Thoracic aorta (tissue), 2 donors: ENCODE measurements at places on chromosomes 1 and 21. TPM values are rescaled to one million over a fixed set of nuclear protein-coding genes. Genes with fewer than 3 reads are reported as not detected.
A peak's percentile ranks its signal among the peaks of the same experiment; 100 is the strongest.

- DNase-seq, result no peak
These were observed 216.9 kb downstream of the NUF2 start for GRCh38 chr1:163538667-163539066.

- DNase-seq, result no peak
These were observed 55.2 kb downstream of the PUM1 start for GRCh38 chr1:31010086-31010989.

GRCh38 chr1:116777831-116778830, 23.9 kb downstream of the CD2 start:
- DNase-seq, result no peak

DNA sequence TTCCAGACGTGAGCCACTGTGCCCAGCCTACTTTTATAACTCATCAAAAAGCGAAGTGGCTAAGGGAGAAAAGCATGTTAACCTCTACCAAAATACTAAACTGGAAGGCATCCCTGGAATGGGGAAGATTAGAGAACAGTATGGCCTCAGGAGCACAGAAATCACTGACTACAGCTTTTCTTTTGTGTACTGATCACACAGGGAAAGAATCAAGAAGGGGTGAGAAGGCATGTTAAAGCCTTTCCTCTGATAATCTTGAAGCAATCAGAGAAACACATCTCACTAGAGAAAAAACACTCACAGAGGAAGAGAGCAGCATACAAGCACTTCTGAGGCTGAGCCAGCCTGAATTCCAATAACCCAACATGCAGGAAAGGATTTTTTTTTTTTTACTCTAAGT, 10.7 kb downstream of the PCAT6 start:
- DNase-seq, result no peak

GRCh38 chr1:209648931-209649776, 3.1 kb downstream of the LAMB3 start:
- DNase-seq, result no peak

- DNase-seq, result no peak
These were observed 379.8 kb downstream of the SIPA1L2 start for GRCh38 chr1:232249861-232250777.

GRCh38 chr1:43147625-43148327, 24.3 kb downstream of the EBNA1BP2 start:
- DNase-seq, result peak; percentile 4

GRCh38 chr1:2594001-2594640, 7.5 kb downstream of the PRXL2B start:
- no peak for DNase-seq

GRCh38 chr1:169099561-169099960, 6.9 kb upstream of the ATP1B1 start:
- DNase-seq, result no peak

GRCh38 chr1:54168206-54168965, 15.6 kb upstream of the CDCP2 start:
- DNase-seq, result no peak

DNA sequence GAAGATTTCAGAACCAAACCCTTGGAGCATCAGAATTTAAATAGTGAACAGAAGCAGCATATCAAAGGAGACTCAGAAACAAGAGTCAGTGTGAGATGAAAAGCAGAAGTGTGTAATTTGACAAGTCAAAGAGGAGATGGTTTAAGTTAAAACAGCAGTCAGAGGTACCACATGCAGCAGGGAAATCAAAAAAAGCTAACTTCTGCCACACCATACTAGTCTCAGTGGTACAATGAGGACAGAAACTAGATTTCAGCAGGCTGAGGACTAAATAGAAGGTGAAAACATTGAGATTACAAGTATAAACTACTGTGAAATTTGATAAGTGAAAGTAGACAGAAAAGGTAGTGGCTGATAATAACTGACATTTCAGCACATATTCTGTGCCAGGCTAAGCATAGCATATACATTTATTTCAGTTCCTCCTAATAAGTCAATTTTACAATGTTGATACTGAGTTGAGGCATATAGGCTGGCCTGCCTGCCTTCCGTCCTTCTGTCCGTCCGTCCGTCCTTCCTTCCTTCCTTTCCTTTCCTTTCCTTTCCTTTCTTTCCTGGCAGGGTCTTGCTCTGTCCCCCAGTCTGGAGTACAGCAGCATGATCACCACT, 12.6 kb downstream of the SUCO start:
- no peak for DNase-seq

DNA sequence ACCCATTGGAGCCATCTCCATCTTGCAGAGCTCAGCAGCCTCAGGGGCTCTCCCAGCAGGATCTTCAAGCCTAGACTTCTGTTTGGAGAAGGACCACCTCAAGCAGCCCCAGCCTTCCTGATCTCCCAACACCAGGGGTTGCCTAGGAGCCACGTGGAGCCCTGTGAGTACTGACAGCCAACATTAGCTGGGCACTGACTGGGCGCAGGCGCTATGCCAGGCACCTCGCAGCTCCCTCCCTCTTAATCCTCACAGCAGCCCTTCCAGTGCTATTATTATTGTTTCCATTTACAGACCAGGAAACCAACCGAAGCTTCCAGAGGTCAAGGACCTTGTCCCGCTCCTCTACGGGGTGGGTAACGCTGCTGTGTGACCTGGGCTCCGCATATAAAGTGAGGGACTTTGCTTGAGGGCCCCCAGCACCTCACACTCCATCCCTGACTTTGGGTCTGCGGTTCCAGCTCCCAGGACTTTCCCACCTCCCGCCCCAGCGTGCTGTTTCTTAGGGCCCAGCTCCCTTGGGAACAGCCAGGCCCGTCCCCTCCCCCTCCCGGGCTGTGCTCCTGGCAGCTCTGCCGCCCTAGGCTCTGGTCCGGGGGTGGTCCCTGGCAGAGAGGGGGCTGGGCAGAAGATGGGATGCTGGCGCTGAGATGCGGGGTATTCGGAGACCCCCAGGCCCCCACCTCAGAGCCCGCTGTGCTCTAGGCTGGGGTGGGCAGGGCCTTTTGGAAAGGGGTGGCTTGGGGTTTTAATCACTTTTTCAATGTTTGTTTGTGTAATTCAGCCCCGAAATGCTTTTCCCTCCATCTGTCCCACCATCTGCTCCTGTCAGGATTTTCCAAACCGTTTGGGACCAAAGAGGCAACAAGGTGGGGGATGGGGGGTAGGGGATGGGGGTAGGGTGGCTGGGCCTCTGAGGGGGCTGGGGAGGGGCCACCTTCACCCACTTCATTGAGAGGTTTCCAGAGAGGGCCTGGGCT, 4.1 kb upstream of the HPCA start:
- no peak for DNase-seq

- no peak for DNase-seq
These were observed 138.1 kb upstream of the KIF26B start for GRCh38 chr1:245016700-245017099.

DNA sequence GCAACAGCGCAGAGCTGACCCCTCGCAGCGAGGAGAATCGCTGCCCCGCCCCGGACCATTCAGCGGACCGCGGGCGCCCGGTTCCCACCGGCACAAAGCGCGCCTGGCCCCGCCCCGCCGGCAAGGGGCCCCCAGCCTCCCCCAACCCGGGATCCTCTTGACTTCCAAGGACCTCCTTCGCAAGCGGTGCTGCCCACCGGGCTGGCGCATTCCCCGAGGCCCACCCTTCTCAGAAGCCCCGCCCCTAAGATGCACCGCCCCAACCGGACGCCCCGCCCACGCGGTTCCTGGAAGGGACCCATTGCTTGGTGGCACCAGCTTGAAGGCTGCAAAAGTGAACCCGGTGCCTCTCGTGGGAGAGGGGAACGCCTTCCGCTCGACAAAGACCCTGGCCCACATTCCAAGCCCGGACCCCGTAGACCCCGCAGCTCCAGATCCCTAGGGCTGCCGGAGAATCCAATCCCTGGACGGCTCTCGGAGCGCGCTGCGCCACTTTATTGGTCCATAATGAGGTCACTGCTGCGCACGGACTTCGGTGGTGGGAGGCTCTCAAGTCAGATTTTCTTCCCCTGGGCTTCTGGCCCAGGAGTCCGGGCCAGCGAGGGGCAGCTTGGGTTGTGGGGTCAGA, 2.0 kb downstream of the HES3 start:
- no peak for DNase-seq

DNA sequence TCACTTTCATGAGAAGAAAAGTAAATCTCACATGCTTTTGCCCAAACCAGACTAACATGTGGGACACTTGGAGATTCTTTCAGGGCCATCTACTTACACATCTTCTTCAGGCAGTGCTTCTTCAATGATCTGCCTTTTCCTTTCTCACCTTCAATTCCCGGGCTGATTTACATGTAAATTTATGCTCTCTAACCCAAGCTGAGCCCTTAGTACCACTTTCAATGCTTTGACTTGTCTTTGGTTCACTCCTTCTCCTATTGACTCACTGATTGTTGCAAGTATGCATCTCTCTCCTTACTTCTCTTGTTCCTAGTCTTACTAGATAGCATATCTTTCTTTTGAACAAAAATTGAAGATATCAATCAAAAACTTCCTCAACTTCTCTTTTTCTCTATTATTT, 154.2 kb upstream of the DEPDC1 start:
- no peak for DNase-seq

GRCh38 chr1:202176949-202177927, 16.4 kb upstream of the LGR6 start:
- no peak for DNase-seq

GRCh38 chr1:4797429-4797828, 143.0 kb downstream of the AJAP1 start:
- DNase-seq, result no peak

DNA sequence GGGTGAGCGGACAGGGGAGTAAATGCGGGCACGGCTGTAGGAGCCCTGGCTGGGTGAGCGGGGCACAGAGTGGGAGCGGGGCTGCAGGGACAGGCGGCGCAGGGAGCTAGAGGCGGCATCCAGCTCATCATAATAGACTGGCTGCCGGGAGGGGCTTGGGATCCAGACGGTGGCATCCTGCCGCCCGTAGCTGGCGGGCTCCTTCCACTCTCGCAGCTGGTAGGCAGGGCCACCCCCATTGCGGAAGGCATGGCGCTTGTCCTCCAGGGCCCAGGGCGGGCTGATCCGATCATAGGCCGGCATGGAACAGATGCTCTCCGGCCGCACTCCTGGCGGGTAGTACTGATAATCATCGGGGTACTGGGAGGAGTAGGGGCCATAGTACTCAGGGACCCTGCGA, 43.7 kb upstream of the GOLT1A start:
- no peak for DNase-seq

- no peak for DNase-seq
These were observed 11.6 kb upstream of the LRRC53 start for GRCh38 chr1:74523873-74524480.

DNA sequence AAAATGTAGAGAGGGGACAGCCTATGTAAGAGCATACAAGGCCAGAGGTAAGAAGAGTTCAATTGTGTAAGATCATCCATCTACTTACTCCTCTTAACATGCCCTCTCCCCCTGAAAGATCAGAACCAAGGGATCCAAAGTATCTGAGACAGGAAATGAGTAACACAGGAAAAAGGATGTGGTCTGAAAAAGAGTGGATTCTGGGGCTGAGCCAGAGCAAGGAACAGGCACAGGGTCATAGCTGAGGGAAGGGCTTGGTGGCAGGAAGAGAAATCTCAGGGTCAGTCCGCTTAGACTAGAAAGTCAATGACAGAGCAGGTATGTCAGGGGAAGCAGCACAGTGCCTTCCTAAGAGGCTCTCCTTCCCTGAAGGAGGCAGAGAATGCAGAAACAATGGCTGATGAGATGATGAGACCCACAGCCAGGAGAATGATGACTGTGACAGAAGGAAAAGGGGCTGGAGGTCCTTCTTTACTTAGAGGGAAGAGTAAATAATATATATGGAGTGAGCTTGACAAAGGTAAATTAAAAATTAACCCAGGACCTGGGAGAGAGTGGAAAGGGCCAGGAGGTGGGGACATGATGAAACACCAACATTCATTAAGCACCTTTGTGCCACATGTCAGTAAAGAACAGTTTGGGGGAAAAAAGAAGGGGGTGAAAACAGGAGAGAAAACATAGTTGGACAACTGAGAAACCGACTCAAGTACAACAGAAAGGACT, 26.2 kb upstream of the A3GALT2 start:
- peak; percentile 58 for DNase-seq

DNA sequence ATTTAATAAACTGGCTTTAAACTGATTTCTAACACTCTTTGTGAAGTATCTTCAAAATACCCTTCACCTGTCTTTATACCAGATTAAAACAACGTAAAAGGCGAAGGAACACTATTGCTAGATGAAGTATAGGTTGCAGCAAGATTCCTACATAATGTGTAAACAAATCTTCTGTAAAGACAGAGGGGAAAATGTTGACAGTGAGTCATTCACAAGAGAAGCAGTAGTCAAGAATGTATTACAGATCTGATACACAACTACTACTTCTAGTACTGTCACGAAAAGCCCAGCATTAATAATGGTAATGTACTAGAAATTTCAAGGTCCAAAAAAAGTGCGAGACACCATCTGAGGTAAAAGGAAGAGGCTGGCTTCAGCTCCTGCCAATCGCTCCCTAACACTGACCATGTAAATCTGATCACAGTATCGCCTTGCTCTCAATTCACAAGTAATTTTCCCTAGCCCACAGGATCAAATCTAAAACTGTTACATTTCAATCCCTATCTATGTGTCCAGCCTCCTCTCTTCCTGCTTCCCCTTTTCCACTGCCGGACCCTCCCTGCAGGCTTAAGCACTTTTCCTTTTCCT, 290.4 kb downstream of the AKT3 start:
- DNase-seq, result no peak

GRCh38 chr1:7808253-7808844, 24.3 kb downstream of the PER3 start:
- no peak for DNase-seq

- DNase-seq, result no peak
These were observed 10.0 kb downstream of the GBP5 start for GRCh38 chr1:89262643-89263042.

GRCh38 chr1:208243967-208244916, at the start of gene PLXNA2:
Gene PLXNA2, minus strand, starts transcription at chr1:208244384. Its CDS starts 26,462 bp downstream, at chr1:208217922.
- DNase-seq, result peak; percentile 40

GRCh38 chr1:23029337-23029736, 10.1 kb downstream of the KDM1A start:
- no peak for DNase-seq

GRCh38 chr1:67853704-67854103, 20.4 kb upstream of the GNG12 start:
- no peak for DNase-seq

DNA sequence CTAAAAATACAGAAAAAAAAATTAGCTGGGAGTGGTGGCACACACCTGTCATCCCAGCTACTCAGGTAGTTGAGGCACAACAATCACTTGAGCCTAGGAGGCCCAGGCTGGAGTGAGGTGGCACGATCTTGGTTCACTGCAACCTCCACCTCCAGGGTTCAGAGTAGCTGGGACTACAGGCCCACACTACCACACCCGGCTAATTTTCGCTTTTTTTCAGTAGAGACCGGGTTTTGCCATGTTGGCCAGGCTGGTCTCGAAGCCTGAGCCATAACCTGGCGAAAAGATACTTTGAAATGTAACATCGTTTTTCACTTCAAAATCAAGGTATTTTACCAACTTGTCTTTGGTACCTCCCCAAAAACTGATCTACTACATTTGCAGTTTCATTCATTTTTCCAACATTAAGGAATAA, 6.1 kb downstream of the GAS5 start:
- DNase-seq, result no peak

Gene FAM177B
- 3.1 TPM for total RNA-seq

Gene FLG2
- total RNA-seq, result not detected

Gene DAB1
- total RNA-seq, result not detected

Gene CYP4Z1
- total RNA-seq, result 3.9 TPM

Gene ADAMTS5
- 5.8 TPM for total RNA-seq

Gene RGS1
- 54.0 TPM for total RNA-seq

Gene KRTAP7-1
- not detected for total RNA-seq

Gene TEX38
- total RNA-seq, result not detected

Gene GNL2
- total RNA-seq, result 37.0 TPM

Gene ST6GALNAC5
- total RNA-seq, result 7.2 TPM

Gene DCST1
- not detected for total RNA-seq

Gene ASTN1
- 0.41 TPM for total RNA-seq

Gene ZNF695
- not detected for total RNA-seq

Gene MRPL37
- 43.2 TPM for total RNA-seq

Gene TNFAIP8L2
- 3.9 TPM for total RNA-seq

Gene FAM151A
- total RNA-seq, result not detected
